ENCODE measurements at places on chromosomes 16 and 17.

DNA sequence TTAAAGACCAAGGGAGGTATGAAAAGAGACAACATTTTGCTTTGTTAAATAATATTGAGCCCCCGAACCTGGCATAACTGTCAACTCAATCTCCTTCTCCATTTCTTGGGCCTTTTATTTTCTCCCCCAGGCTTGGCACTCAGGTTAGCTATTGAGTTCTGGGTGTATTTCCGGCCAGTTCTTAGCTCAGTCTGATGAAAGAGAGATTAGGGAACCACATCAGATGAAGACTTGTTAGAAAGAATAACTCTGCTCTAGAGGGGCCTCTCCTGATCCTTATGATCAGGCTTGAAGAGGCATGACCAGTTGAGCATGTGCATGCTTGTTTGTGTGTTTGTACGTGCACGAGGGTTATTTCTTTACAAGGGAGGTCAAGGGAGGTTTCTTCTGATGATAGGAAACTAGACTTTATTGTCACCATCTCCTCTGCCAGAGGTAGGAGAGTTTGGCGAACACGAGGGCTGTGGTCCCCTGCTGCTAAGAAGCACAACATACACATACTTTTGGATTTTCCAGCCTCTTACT is 29.2 kb upstream of the HS3ST2 start:
- DNase-seq: no peak

GRCh38 chr16:9138021-9138680 is 46.7 kb downstream of the HAPSTR1 start:
- no peak for DNase-seq

DNA sequence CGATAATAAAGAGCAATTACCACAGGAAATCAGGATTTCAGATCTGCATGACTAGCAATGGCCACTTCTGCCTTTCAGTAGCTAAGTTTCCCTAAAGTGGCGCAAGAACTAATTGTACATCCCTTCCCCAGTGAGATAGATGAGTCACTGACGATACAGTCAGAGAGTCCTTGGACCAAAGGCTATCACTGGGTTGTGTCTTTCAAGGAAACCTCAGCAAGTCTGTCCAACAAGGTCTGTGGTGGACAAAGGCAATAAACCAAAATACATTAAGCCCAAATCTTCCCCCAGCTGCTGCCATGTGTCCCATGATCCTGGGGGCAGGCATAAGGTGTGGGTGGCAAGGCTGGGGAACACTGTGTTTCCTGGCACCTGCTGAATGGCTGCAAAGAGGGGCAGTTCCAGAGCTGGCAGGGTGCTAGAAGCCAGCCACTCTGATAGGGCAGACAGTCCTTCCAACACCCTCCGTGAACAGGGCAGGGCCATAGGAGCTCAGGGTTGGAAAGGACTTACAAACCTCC is 20.5 kb upstream of the MTMR4 start:
- DNase-seq: peak; percentile 22

GRCh38 chr16:75342308-75342811 is 90.9 kb upstream of the BCAR1 start:
- no peak for DNase-seq

GRCh38 chr17:80724775-80725266 is 180.2 kb downstream of the RPTOR start:
- no peak for DNase-seq

DNA sequence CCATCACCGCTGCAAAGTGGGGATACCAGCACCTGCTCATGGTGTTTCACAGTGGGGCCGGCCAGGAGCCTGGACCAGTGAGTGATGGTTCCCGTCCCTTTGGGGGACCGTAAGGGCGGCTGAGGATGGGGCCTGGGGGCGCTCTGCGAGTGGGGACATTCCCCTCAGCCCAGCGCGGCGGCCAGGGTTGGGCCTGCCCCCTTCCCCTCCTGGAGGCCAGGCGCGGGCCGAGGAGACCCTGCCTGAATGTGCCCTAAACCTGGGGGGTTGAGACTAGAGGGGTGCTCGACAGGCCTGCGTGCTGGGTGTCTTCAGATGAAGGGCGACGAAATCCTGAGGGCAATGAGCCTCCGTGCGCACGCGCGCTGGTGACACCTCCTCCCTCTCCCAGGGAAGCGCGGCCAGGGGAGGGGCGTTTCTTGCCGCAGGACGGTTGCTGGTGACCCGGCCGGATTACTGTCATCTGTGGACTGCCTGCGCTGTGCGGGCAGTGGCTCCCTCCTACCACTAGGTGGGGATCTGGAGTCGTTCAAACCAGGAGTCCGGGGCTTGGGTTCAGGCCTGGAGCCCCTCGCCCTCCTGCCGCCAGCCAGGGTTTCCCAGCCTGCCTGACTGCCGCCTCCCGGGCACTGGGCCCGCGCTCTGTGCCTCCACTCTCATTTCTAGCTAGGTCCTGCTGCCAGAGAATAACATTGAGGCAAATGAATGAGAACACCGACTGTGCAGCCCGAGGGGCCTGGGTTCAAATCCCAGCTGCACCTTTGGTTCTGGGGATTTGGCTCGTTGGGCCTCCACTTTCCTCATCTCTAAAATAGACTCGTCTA is 17.1 kb downstream of the TBX2 start:
- DNase-seq: peak; percentile 52

DNA sequence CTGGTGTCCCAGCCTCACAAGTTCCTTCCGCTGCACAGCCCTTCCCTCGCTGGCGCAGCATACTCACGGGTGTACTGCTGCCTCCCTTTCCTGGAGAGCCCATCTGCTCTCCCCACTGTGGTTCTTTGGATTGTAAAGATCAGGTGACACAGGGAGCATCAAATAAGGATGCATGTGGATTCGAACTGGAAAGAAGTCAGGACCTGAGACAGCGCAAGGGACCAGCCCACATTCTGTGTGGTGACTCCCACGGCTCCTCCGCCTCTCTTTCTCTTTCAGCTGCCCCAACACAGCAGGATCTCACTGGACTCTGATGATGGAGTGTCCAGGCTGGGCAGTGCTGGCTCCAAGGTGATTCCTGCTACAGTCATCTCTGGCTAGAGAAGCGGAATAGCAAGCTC is 8.1 kb downstream of the LDAF1 start:
- DNase-seq: no peak

DNA sequence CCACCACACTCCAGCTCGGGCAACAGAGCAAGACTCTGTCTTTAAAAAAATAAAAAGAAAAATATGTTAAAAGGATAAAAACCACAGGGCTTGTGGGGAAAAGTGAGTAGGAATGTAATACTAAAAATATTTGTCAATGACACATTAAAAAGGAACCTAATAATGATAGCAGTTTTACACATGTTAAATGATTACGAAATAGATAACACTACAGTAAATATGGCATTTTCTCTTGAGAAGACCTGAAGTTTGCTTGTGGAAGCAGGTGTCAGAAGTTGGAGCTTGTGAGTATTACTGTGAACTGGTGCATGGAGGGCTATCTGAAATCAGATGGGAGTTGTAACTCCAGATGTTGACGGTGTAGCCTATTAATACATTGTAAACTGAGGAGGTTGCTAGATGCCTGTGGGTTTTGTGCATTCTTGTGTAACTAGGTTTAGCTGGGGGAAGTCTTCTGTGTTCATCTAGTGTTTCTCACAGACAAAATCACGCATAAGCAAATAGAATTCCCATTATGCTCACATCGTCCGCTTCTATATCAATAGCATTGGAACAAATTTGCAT is 44.2 kb upstream of the CLEC18A start:
- DNase-seq: no peak

Data from CD4-positive, alpha-beta T cell treated with Interferon gamma for 1 hour (primary cell).